GM23248 (cell line): ENCODE measurements at places on chromosomes 3 and 15. TPM values are rescaled to one million over a fixed set of nuclear protein-coding genes. Genes with fewer than 3 reads are reported as not detected.

DNA sequence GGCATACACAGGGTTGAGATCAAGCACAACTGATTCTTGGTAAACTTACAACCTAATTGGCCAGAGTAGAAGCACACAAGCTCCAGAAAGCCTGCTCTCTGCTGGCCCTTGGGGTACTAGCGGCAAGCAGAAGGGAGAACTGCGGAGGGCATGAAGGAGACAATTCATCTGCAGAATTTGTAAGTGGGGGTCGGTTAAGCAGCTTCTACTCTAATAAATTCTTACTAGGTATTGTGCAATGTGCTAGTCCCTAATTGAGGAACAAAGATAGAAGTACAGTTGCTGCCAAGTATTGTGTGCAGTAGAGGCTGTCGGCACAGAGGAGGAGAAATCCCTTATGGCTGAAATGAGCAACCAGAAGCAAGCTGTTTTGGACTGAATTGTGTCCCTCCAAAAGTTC is 91.2 kb upstream of the VEPH1 start:
- no peaks in the 10 kb centered on the region for H3K27me3 ChIP-seq
- no peak overlapping the region for H3K4me3 ChIP-seq

DNA sequence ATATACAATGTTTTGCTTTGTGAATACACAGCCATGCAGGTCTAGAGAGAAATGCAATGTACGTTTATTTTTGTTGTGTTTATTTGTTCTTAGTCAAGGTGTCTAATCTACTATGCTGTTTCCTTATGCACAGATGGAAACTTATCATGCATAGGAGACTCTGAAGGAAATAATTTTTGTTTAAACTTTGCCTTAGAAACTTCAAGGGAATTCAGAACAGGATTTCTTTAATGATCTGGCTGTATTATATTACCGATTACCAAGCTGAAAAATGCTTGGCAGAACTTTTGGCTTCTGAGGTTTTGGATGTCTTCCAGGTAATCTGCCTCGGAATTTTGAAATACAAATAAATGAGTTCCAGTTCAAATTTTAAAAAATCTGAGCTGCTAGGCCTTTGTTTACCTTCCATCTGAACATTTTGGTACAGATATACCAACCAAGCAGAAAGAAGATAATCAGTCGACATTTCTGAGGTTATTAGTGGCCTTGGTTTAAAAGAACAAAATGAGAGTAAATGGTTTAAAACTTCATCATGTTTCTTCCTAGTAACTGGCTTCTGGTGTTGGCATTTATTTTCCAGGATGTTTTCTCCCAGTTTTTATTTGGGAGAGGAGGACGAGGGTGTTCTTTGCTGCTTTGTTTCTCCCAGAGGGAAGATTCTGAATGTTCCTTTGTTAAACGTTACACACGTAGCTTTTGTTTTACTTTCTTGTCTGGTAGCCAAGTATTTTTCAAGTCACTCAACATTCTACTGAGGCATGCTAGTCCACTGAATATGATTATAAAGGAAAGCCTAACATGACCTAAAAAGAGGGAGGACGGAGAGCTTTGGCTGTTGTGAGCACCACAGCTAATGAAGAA is 421.8 kb upstream of the TBL1XR1 start:
- H3K4me3 ChIP-seq: no peak overlapping the region
- no peaks in the 10 kb centered on the region for H3K27me3 ChIP-seq
- DNase-seq: peak; percentile 68
- H3K4me1 ChIP-seq: peaks cover 26% of the 10 kb centered on the region
- no peak overlapping the region for H3K27ac ChIP-seq

The WNT5A gene
- 281 and 298 TPM in 2 replicates for total RNA-seq

The ST3GAL6 gene
- total RNA-seq: not detected in 2 replicates

DNA sequence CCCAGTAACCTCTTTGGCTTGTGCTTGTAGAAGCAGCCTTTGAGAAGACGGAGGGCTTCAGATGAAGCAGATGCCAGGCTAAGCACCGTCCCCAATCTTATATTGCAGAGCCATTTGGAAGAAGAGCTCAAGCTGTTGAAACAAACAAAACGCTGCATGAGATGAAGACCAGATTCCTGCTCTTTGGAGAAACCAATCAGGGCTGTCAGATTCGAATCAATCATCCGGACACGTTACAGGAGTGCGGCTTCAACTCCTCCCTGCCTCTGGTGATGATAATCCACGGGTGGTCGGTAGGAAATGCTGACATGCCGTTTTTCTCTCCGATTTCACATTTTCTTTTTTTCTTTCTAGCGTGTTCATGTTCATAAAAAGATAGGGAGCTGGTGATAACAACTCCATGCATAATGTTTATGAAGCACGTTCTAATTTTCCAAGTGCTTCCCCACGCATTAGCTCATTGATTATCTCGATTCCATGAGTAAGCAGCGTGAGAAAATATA is 106.5 kb downstream of the LIPC start:
- no peaks in the 10 kb centered on the region for H3K36me3 ChIP-seq
- no peaks in the 10 kb centered on the region for H3K4me1 ChIP-seq
- no peaks in the 10 kb centered on the region for H3K27me3 ChIP-seq
- no peak overlapping the region for H3K4me3 ChIP-seq
- H3K27ac ChIP-seq: no peak overlapping the region

- H3K36me3 ChIP-seq: no peaks in the 10 kb centered on the region
- no peak overlapping the region for H3K4me3 ChIP-seq
- no peak overlapping the region for H3K27ac ChIP-seq
Measured at GRCh38 chr15:94844538-94845389, 613.4 kb downstream of the MCTP2 start.

DNA sequence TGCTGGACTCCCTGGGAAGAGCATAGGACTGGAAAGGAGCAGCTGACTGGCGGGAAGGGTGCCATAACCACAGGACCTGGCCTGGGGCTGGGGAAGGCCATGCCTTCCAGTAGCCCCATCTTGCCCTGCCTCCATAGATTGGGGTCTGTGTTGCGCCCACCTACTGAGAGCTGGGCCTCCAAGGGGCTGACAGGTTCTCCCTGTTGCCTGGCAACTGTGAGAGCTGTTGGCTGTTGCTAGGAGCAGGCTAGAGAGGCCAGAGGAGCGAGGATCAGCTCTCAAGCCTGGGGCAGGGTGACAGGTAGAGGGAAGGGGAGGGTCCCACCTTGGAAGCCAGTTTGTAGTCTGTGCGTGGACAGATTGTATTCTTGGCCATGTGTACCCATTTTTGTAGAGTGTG is 2.8 kb upstream of the GNAI2 start:
- H3K36me3 ChIP-seq: no peaks in the 10 kb centered on the region
- H3K27me3 ChIP-seq: no peaks in the 10 kb centered on the region
- peaks cover 5% of the 10 kb centered on the region for H3K4me1 ChIP-seq

GRCh38 chr3:76866729-76867408 is 173.0 kb upstream of the ROBO2 start:
- no peaks in the 10 kb centered on the region for H3K4me1 ChIP-seq
- H3K27me3 ChIP-seq: no peaks in the 10 kb centered on the region
- H3K27ac ChIP-seq: no peak overlapping the region
- no peak overlapping the region for H3K4me3 ChIP-seq
- no peaks in the 10 kb centered on the region for H3K36me3 ChIP-seq
- DNase-seq: no peak

- H3K27me3 ChIP-seq: peaks cover 16% of the 10 kb centered on the region
- H3K4me3 ChIP-seq: no peak overlapping the region
- H3K36me3 ChIP-seq: no peaks in the 10 kb centered on the region
- DNase-seq: no peak
- H3K4me1 ChIP-seq: no peaks in the 10 kb centered on the region
Measured at GRCh38 chr3:32366638-32367397, 24.8 kb upstream of the CMTM7 start.

DNA sequence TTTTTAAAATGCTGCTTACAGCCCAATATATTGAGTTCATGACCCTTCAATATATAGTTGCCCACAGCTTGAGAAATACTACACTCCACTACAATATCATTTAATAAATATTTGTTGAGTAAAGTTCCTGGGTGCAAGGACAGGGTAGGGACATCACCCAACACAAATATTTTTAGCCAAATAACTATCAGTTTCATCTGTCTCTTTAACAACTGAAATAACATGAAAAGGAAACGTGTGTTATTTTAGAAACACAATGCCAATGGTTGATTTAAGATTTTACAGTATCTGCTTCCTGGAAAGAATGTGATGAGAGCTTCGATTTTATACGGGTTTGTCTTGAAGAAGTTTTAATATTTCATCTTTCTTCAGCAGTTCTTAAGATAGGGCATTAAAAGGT is 67.7 kb upstream of the CDV3 start:
- H3K27me3 ChIP-seq: no peaks in the 10 kb centered on the region
- no peaks in the 10 kb centered on the region for H3K36me3 ChIP-seq
- no peak for DNase-seq
- H3K4me1 ChIP-seq: no peaks in the 10 kb centered on the region
- no peak overlapping the region for H3K4me3 ChIP-seq

GRCh38 chr3:88433568-88433967 is 283.8 kb downstream of the C3orf38 start:
- no peak overlapping the region for H3K4me3 ChIP-seq
- H3K36me3 ChIP-seq: no peaks in the 10 kb centered on the region
- no peaks in the 10 kb centered on the region for H3K4me1 ChIP-seq
- H3K27ac ChIP-seq: no peak overlapping the region

DNA sequence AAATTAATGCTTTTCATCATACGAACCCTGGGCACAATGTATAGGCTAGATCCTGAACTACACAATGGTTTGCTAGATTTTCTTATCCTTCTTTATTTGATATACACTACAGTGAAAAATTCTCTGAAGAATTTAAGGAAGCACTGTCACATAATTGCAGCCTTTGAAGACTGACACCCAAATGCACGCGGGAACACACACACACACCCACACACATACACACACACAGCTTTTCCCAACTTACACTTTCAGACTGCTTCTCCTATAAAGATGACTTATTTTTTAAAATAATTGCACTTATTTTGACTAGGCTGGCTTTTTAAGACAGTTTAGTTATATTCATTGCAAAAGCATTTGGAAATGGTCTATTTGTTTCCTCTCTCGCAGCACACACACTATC is 70.0 kb upstream of the LRRN1 start:
- H3K27me3 ChIP-seq: no peaks in the 10 kb centered on the region
- H3K27ac ChIP-seq: no peak overlapping the region
- no peaks in the 10 kb centered on the region for H3K4me1 ChIP-seq
- no peak overlapping the region for H3K4me3 ChIP-seq

The EIF2A gene
- total RNA-seq: 125 and 140 TPM in 2 replicates

GRCh38 chr3:186782542-186783057 is 777 bp upstream of the EIF4A2 start:
- peaks cover 22% of the 10 kb centered on the region for H3K4me1 ChIP-seq
- peak overlapping the region; percentile 97 for H3K4me3 ChIP-seq
- DNase-seq: no peak
- peak overlapping the region; percentile 87 for H3K27ac ChIP-seq
- no peaks in the 10 kb centered on the region for H3K27me3 ChIP-seq
- peaks cover 35% of the 10 kb centered on the region for H3K36me3 ChIP-seq

The MCTP2 gene
- total RNA-seq: 0.97 and 1.8 TPM in 2 replicates

DNA sequence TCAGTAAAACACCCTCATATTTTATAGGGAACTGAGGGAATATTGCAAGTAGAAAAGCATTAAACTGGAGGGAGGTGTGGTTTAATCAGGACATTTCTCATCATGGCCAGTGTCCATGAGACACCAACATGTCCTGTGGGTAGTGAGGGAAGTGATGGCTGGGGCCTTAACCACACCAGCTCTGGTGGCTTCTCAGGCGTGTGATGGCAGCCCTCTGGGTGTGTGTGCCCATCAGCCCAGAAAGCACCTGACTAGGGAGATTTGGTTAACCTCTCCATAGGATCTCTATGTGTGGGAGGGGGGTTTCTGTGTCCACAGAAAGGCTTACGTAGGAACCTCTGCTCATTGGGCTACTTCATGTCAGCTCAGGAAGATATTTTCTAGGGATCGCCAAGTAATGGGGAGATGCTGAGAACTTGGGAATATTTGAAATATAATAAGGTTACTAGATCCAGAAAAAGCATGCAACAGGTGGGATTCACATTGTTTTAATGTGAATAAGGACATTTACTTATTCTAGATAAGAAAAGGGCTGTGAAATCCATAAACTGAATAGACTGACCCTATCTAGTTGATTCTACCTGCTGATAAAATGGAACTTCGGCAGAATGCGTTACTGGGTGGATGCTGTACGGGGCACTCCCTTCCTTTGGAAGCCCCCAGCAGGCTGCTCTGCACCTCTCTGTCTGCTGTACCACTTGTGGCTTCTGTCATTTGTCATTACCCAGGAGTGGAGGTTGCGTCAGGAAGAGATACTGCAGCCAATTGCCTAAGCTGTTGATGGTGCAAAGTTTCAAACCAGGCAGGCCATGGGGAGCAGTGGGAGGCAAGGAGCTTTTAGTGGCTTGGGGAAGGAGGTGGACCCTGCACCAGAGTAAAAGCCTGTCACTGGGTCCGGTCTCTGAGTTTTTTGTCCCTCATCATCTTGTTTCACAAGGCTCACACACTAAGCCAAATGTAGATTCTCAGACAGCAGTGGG is 21.5 kb downstream of the PDHB start:
- 0 out of 2 replicates have a peak, but pooled peaks cover 3% of the 10 kb centered on the region for H3K4me1 ChIP-seq
- no peaks in the 10 kb centered on the region for H3K27me3 ChIP-seq
- H3K27ac ChIP-seq: no peak overlapping the region
- peaks cover 25% of the 10 kb centered on the region; the same call in 1 of the 2 replicates for H3K36me3 ChIP-seq

DNA sequence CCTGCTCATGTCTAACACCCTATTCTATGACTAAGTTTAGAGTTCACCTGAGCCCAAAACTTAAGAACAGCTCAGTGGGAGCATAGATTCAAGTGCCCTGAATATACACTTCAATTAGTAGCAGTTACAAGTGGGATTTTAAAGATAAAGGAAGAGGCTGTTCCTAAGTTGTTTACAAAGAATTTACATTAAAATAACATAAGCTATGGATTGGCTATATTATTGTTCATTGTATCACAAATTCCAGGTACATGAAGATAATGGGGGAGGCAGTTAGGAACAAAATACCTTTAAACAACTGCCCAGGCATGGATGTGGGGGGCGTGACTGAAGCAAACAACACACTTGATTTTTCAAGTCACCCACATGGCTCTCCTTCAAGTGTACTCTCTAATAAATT is 52.7 kb downstream of the ROPN1B start:
- no peak overlapping the region for H3K27ac ChIP-seq
- no peaks in the 10 kb centered on the region for H3K27me3 ChIP-seq
- H3K4me1 ChIP-seq: no peaks in the 10 kb centered on the region
- DNase-seq: no peak

GRCh38 chr3:123396171-123397049 is 52.5 kb downstream of the ADCY5 start:
- no peaks in the 10 kb centered on the region for H3K4me1 ChIP-seq
- peaks cover 42% of the 10 kb centered on the region for H3K27me3 ChIP-seq
- no peaks in the 10 kb centered on the region for H3K36me3 ChIP-seq
- DNase-seq: no peak
- no peak overlapping the region for H3K4me3 ChIP-seq
- no peak overlapping the region for H3K27ac ChIP-seq

GRCh38 chr15:85880501-85881190 is 85.9 kb upstream of the KLHL25 start:
- H3K4me1 ChIP-seq: no peaks in the 10 kb centered on the region
- no peak overlapping the region for H3K27ac ChIP-seq
- H3K27me3 ChIP-seq: no peaks in the 10 kb centered on the region; the same call in 1 of the 2 replicates
- DNase-seq: no peak
